Left lung (tissue), 14 donors: ENCODE measurements at places on chromosomes 11 and 22.

DNA sequence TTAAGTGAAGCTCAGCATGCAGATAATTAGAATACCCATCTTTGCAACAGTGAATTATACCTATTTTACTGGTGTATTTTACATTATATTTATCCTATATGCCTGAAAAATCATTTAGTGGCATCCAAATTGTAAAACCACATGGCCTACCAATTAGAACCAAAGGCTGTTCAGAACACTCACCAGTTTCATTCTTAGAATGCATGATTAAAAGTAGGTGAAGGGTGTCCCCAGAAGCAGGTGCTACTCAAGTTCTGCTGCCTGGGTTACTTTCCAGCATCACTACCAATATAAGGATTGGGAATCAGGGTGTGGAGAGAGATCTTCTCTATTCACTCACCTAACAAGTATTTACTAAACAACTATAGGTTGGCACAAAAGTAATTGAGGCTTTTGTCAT is 103.3 kb downstream of the SGSM3 start:
- DNase-seq = no peak

- no peak for DNase-seq
Measured at GRCh38 chr11:108403052-108403451, 64.3 kb downstream of the C11orf65 start.

- DNase-seq = no peak
Measured at GRCh38 chr22:47872761-47873535, 1110.5 kb downstream of the TBC1D22A start.

GRCh38 chr11:131824771-131825170 is 454.4 kb downstream of the NTM start:
- DNase-seq = peak; percentile 48

GRCh38 chr22:37167176-37167980 is 17.7 kb upstream of the IL2RB start:
- DNase-seq = peak; percentile 29

DNA sequence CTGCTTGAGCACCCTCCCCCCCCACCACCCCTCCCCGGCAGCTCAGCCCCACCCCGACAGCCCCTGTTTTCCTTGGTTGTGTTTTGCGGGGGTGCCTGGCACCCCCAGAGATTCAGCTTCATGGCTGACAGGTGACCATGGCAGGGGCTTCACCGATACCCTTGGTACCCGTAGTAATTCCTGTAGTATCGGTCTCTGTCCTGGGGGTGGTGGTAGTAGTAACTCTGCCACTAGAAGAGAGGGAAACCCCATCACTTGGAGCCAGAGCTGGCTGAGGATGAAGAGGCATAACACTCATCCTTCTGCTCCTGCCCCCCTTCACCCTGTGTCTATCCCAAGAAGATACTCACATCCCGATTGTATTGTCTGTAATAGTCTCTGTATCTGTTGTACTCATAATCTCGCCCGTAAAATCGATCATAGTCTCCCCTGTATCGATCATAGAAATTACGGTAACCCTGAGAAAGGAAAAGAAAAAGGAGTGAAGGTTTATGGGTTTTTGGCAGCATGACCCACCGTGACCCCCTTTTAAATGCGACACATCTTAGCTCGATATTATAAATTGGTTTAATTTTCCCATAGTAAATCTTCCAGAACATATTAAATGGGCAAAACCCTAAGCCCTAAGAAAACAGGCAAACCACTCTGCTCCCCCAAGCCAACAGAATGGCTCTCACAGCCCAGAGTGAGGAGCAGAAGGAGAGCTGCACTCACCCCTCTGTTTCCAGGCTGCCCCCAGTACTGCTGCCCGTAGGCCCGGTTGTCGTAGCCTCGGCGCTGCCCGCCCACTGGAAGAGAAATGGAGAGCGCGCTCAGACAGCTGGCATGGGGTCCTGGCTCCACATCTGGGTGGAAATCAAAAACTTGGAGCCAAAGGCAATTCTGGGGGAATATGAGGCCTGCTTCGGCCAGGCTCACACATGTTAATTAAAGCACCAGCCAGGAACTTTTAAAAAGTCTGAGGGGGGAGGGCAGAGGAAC is 8.0 kb downstream of the GNG3 start:
- no peak for DNase-seq

DNA sequence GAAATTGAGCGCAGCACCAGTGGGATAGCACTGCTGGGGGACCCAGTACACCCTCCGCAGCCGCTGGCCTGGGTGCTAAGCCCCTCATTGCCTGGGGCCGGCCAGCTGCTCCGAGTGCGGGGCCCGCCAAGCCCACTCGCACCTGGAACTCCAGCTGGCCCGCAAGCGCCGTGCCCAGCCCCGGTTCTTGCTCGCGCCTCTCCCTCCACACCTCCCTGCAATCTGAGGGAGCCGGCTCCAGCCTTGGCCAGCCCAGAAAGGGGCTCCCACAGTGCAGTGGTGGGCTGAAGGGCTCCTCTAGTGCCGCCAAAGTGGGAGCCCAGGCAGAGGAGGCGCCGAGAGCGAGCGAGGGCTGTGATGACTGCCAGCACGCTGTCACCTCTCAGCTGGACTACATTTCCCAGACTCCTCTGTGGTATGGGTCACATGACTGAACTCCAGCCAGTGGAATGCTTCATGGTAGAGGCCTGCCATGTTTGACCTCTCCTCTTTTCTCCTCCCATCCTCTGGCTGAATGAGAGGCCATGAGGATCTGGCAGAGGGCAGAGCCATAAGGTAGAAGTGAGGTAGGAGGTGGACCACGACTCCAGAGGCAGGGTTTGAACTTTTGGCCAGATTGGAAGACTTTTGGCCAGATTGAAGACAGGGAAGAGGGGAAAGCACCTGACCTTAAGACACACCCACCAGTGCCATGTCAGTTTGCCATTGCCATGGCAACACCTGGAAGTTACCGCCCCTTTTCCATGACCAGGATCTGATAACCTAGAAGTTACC is 6.2 kb downstream of the MRGPRD start:
- no peak for DNase-seq

DNA sequence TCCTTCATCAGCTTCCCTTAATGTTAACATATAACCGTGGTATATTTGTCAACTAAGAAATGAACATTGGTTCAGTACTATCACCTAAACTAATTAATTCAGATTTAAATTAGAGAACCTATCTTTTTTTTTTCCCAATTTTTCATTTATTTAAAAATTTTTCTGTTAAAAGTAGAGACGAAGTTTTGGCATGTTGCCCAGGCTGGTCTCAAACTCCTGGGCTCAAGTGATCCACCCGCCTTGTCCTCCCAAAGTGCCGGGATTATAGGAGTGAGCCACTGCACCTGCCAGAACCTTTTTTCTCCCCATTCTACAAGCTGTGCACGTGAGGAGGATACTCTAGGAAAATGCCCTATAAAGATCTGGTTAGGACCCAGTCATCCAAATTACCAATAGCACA is 3.6 kb downstream of the EI24 start:
- DNase-seq = no peak

GRCh38 chr11:34567733-34568132 is 53.2 kb upstream of the EHF start:
- DNase-seq = no peak

DNA sequence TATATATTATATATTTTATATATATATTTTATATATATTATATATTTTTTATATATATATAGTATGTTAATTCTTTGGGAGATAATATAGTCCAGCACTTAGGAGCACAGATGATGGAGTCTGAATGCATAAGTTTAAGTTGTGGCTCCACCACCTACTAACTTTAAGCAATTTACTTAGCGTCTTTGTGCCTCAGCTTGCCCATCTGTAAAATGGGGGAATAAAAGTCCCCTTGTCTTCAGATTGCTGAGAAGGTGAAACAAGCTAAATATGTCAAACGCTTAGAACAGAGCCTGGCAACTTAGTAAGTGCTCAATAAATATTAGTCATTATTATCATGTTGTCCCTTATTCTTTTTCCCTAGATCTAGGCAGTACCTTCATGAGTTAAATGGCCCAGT is 27.5 kb downstream of the DSCAML1 start:
- no peak for DNase-seq

DNA sequence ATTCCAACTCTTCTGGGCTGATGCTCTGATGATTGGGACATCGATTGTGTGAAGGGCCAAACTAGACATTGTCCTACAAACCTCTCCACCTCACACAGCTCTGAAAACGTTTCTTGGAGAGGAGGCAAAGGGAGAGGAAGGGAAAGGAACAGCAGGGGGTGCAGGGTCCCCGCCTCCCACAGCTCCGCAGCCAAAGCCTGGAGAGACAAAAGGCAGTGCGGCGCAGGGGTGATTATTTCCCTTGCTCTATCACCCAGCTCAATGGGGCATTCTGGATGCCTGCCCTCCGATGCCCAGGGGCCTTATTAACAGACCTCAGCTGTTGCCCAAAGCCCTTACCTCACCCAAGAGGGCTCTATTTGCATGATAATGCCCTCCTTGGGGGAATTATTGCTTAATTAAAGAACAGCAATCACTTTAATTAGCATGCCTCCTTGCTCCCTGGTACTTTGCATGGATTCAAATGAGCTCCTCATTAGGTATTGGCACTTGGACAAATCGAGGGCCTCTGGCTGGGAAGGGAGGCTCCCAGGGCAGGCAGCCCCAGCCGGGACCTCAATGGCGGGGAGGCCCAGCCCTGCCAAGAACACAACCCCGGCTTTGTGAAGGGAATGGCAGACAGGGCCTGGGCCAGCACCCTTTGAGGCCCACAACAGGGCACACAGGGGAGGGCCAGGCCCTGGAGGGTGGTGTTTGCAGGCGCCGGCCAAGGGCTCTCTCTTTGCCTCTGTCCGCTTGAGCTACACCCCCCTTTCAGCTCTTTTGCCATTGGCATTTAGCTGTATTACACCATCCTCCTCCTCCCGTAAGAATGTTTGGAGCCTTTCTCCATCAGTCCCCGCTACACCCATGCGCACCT is 19.8 kb upstream of the CDON start:
- no peak for DNase-seq

GRCh38 chr11:6567371-6567745 is 36.1 kb downstream of the RRP8 start:
- DNase-seq = no peak

DNA sequence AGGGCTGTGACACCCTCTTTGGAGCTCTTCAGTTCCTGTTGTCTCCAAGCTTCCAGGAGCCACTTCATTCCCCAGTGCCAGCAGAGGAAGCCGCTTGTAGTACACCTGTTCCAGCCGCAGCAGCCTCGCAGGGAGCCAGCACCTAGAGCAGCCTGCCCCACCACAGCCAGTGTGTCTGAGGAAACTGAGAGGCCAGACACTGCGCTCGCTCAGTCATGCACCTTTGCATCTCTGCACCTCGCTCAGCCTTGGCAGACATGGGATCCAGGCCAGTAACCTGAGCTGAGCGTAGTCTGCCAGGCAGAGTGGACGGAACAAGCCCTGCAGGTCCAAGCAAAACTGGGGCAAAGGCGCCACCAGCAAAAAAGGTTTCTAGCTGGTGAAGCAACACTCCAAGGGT is 1072.1 kb downstream of the JRKL start:
- DNase-seq = no peak

GRCh38 chr22:24981066-24981465 is 28.6 kb downstream of the KIAA1671 start:
- DNase-seq = no peak

GRCh38 chr11:114783805-114784204 is 105.5 kb downstream of the NXPE2 start:
- DNase-seq = no peak

DNA sequence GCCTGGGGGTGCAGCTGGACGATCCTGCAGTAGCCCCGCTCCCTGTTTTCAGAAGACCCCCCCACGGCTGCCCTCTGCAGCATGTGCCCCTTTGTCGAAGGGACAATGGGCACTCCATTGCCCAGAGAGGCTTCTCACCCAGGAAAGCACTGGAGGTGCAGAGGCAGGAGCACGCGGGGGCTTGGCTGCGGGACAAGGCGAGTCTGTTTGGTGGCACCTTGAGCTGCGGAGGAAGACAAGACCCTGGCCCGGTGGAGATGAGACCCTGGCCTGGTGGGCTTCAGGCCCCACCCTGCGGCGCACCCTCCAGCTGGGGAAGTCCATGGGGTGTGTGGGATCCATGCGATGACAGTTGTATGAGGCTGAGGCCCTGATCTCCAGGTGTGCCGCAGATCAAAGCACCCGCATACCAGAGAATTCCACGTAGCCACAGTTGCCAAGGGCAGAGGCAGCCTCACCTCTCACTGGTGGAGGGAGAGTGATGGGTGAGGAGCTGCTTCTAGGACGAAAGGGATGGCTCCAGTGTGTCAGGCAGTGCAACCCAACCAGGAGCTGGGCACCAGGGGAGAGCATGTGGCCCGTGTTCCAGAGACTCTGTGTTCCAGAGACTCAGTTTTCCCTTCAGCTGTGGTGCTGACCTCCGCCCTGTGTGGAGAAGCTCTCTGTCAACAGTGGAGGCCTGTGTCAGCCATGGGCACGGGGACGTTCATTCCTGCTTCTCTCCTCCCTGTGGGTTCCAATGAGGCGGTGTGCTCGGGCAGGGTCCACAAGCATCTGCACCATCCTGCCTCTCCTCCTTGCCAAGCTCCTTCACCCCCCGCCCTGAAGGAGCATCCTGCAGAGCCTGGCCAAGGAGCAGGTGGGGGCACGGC is 10.0 kb downstream of the TBX1 start:
- no peak for DNase-seq

DNA sequence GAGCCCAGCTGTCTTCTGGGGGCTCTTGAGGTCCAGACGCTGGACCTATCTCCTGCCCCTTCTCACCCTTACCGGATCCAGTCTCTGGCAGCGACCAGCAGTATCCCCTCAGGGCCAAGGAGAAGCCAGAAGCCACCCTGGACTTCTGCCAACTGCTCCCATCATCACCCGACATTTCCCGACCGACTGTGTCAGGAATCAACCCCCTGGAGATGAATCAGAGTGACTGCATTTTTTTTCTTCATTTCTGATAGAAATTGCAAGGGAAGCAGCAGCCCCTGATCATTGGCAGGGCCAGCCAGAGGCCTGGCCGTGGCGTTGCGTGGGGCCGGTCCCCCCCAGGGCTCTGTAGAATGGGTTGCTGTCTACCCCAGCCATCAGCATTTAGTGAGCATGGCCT is 5.2 kb upstream of the LIF start:
- DNase-seq = no peak

DNA sequence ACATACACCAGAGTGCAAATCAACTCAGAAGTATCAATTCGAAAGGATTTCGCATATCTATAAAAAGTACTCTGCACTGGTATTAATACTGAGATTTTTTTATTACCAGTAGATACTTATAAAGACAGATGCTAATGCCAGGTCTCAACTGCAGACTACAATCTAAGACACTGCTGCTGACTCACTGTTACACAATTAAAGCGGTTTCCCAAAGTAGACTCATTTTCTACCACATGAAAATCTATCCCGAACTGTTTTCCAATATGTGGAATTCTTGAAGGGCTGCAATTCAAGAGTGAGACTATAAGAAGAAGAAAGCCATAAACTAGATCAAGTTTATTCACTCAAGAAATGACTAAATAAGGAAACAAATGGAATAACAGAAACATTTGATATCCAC is 57.2 kb upstream of the ARHGAP32 start:
- no peak for DNase-seq

GRCh38 chr11:66868726-66869566 is 12.1 kb downstream of the LRFN4 start:
- no peak for DNase-seq
